Epithelial cell of proximal tubule (primary cell): ENCODE measurements at places on chromosomes 1 and 21. TPM values are rescaled to one million over a fixed set of nuclear protein-coding genes. Genes with fewer than 3 reads are reported as not detected.

- DNase-seq, result no peak
Measured at GRCh38 chr1:67941746-67942145, 108.5 kb upstream of the GNG12 start.

GRCh38 chr1:62823556-62823955 lies 39.6 kb downstream of the ATG4C start:
- DNase-seq, result no peak

DNA sequence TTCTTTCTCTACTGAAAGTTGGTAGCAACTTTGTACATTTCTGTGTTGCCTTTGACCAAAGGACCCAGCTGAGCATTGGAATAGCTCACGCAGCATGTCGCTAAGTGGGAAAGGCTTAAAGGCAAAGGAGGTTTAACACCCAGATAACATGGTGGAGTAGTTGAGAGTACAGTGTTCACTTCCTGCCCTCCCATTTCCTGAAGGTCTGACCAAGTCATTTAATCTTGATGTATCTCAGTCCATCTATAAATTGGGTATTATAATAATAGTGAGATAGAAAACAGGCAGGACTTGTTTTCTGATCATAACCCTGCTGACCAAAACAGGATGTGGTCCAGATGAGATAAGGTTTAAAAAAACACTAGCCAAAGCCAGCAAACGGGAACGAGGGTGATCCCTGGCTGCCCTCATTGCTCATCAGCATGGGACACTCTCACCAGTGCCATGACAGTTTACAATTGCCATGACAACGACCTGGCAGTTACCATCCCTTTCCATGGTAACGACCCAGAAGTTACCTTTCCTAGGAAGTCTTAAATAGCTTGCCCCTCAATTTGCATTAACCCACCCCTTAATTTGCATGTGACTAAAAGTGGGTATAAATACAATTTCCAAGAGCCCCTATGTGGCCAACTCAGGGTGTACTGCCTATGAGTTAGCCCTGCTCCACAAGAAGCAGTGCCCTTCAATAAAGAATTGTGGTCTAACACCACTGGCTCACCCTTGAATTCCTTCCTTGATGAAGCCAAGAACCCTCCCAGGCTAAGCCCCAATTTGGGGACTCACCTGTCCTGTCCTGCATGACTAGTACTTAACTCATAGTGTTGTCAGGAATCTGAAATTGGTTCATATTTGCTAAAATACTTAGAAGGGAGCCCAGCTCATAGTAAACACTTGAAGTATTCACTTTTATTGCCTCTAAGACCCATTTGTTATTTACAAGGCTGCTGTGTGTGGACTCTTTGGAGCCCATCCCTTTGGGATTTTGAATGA lies 28.4 kb upstream of the FHAD1 start:
- peak; percentile 63 for DNase-seq

DNA sequence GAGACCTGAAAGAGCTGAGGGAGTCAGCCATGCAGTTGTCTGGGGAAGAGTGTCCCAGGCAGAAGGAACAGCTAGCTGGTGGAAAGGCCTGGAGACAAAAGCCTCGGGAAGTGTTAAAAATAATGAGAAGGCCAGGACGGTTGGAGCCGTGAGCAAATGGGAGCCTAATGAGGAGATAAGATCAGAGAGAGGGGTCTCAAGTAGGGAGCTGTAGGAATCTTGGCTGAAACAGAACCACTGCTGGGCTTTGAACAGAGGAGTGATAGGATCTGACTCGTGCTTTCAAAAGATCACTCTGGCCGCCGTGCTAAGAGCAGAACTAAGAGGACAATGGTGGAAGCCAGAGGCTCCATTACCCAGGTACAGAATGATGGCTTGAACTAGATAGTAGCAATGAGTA lies 1.9 kb upstream of the FOXJ3 start:
- DNase-seq, result no peak

- DNase-seq, result no peak
Measured at GRCh38 chr21:35716876-35717565, 343.3 kb downstream of the SETD4 start.

DNA sequence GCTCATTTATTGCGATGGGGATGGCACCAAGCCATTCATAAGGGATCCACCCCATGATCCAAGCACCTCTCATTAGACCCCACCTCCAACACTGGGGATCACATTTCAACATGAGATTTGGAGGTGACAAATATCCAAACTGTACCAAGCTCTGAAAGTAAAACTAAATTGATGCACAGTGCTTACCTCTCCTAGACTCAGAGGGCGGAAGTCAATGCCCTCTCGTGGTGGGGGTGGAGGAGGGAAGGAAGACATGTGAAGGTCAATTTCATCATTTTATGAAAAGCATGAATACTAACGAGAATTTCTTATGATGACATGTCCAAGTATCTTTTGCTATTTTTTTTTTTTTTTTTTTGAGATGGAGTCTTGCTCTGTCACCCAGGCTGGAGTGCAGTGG lies 120.0 kb downstream of the PGBD5 start:
- DNase-seq, result no peak

DNA sequence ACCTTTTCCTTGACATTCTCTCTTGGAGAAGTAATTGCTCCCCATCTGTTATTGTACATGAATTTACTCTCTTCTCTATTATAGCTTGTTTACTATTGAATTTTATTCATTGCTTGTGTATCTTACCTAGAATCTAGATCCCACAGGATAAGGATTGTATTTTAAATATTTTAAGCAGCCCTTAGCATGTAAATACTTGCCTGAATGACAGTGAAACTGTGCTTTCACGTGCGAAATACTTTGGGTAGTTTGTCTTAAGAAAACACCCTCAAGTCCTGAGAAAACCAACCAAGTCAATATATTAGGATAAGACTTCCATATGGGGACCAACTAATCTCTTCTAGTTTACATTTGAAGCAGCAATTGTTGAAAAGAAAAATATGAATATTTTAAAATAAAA lies 15.3 kb downstream of the ARPC5 start:
- DNase-seq, result no peak

DNA sequence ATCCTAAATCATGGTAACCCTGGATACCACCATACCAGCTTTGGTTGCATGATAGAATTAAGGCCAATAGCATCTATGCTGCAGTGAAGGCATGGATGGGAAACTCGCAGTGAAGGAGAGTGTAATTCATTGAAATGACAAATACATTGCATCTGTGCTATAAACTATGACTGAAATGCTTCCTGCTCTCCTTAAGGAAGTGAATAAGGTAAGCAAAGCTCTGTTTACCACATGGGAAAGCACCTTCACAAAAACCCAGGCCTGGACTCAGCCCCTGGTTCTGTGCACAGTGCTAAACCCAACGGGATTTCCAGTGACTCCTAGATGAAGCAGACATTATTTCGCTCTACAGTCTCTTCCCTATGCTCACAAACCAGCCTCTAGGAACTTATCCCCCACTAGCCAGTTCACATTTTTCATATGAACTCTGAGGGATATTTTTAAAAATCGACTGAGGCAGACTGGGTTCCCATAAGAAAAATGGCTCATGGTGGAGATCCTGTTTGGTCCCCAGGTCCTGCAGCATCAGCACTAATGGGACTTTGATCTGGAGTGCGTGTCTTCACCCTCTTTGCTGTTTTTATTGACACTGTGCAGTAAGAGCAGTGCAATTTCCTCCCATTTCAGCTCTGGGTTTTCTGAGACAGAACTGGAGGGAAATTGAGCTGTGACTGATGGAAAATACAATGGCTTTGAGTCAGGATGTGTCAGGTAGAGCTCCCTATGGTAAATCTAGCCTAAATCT lies 362.7 kb downstream of the SIPA1L2 start:
- no peak for DNase-seq

- DNase-seq, result no peak
Measured at GRCh38 chr1:31586376-31587327, 10.3 kb downstream of the TINAGL1 start.

Gene IVL
- total RNA-seq, result 0.35 and 2.1 TPM in 2 replicates

Gene CALML6
- not detected in 2 replicates for total RNA-seq

Gene SPRR3
- not detected in 2 replicates for total RNA-seq

Gene CRTC2
- 20.2 and 24.6 TPM in 2 replicates for total RNA-seq
